T-helper 2 cell treated with Interferon-gamma antibody and Interleukin-4, amounts not matched to agents 5 μg/mL and 100 μg/mL, for 36 hours (primary cell): ENCODE measurements at places on chromosomes 7 and 10.
A peak's percentile ranks its signal among the peaks of the same experiment; 100 is the strongest.

GRCh38 chr7:70165477-70166170 is 567.3 kb downstream of the AUTS2 start:
- H3K36me3 ChIP-seq = no peaks in the 10 kb centered on the region
- no peak overlapping the region for H3K27ac ChIP-seq
- H3K27me3 ChIP-seq = no peaks in the 10 kb centered on the region
- H3K4me1 ChIP-seq = no peaks in the 10 kb centered on the region

DNA sequence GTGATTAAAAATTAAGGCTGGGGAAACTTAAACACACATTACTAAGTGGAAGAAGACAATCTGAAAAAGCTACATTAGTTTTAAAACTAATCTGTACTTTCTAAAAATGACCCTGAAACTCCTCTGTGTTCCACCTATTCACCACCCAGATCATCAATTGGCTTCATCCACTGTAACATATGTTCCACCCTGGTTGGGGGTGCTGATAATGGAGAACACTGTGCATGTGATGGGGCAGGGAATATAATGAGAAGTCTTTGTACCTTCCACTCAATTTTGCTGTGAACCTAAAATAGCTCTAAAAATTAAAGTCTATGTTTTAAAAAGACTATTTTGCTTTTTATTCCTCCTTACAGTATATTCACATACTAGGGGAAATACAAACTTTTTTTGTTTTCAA is 132.7 kb downstream of the CNOT4 start:
- no peak overlapping the region for H3K4me3 ChIP-seq
- no peaks in the 10 kb centered on the region for H3K4me1 ChIP-seq
- H3K27ac ChIP-seq = no peak overlapping the region

DNA sequence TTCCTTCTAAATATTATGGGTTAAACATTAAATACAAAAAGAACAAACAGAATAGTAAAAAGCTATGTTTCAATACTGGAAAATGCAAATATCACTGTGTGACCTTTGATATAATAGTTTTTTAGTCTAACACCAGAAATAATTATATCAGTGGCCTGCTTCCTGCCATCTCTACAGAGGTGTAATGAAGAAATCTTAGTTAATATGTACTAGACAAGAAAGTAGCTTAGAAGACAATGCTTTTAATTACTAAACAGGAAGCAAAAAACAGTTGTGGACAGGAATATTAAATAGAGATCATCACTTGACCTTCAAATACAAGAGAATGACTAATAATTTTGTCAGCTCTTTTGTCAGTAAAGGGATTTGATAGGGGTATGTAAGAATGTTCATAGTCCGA is 47.4 kb upstream of the LRRN3 start:
- no peak overlapping the region for H3K27ac ChIP-seq
- no peaks in the 10 kb centered on the region for H3K36me3 ChIP-seq
- H3K4me1 ChIP-seq = peaks cover 15% of the 10 kb centered on the region

GRCh38 chr10:59633063-59633462 is 76.6 kb downstream of the SLC16A9 start:
- H3K36me3 ChIP-seq = no peaks in the 10 kb centered on the region
- H3K27me3 ChIP-seq = peaks cover 27% of the 10 kb centered on the region
- no peaks in the 10 kb centered on the region for H3K4me1 ChIP-seq
- DNase-seq = no peak
- H3K27ac ChIP-seq = no peak overlapping the region

GRCh38 chr7:22477876-22478450 is 22.0 kb downstream of the STEAP1B start:
- peaks cover 8% of the 10 kb centered on the region for H3K4me1 ChIP-seq
- H3K27me3 ChIP-seq = peaks cover 12% of the 10 kb centered on the region
- no peak overlapping the region for H3K4me3 ChIP-seq
- no peak overlapping the region for H3K27ac ChIP-seq
- no peaks in the 10 kb centered on the region for H3K36me3 ChIP-seq

GRCh38 chr10:52621635-52622079 is 150.9 kb downstream of the MBL2 start:
- H3K36me3 ChIP-seq = no peaks in the 10 kb centered on the region
- DNase-seq = no peak
- H3K27me3 ChIP-seq = no peaks in the 10 kb centered on the region
- no peak overlapping the region for H3K27ac ChIP-seq

GRCh38 chr10:118499186-118499585 is 96.3 kb downstream of the PRLHR start:
- no peak overlapping the region for H3K27ac ChIP-seq
- H3K4me3 ChIP-seq = no peak overlapping the region
- no peaks in the 10 kb centered on the region for H3K36me3 ChIP-seq
- peaks cover 2% of the 10 kb centered on the region for H3K4me1 ChIP-seq
- DNase-seq = no peak

DNA sequence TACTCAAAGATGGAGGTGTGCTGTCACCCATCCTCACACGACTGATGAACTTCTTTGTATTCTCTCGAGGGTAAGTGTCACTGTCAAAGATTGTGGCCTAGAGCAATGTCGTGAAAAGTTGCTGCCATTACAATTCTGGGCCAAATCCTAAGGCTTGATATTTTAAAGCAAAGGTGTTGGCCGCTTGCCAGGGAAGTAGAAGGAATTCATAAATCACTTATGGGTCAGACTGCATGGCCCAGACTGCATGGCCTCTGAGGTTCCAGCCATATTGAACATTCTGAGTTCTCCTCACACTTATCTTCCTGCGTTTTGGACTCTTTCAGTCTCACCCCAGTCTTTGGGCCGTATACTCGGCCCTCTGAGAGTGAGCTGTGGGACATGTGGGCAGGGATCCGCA is 8.6 kb downstream of the MEST start:
- no peak overlapping the region for H3K27ac ChIP-seq
- H3K4me1 ChIP-seq = no peaks in the 10 kb centered on the region
- no peaks in the 10 kb centered on the region for H3K36me3 ChIP-seq
- H3K4me3 ChIP-seq = no peak overlapping the region
- H3K27me3 ChIP-seq = no peaks in the 10 kb centered on the region

GRCh38 chr7:143979359-143979758 is 20.8 kb upstream of the OR6B1 start:
- H3K36me3 ChIP-seq = no peaks in the 10 kb centered on the region
- H3K4me3 ChIP-seq = no peak overlapping the region
- H3K27me3 ChIP-seq = no peaks in the 10 kb centered on the region
- no peak for DNase-seq
- no peak overlapping the region for H3K27ac ChIP-seq

GRCh38 chr7:156063241-156063810 is 251.1 kb upstream of the SHH start:
- no peak overlapping the region for H3K27ac ChIP-seq
- no peaks in the 10 kb centered on the region for H3K4me1 ChIP-seq
- H3K36me3 ChIP-seq = no peaks in the 10 kb centered on the region
- H3K4me3 ChIP-seq = no peak overlapping the region
- DNase-seq = no peak

DNA sequence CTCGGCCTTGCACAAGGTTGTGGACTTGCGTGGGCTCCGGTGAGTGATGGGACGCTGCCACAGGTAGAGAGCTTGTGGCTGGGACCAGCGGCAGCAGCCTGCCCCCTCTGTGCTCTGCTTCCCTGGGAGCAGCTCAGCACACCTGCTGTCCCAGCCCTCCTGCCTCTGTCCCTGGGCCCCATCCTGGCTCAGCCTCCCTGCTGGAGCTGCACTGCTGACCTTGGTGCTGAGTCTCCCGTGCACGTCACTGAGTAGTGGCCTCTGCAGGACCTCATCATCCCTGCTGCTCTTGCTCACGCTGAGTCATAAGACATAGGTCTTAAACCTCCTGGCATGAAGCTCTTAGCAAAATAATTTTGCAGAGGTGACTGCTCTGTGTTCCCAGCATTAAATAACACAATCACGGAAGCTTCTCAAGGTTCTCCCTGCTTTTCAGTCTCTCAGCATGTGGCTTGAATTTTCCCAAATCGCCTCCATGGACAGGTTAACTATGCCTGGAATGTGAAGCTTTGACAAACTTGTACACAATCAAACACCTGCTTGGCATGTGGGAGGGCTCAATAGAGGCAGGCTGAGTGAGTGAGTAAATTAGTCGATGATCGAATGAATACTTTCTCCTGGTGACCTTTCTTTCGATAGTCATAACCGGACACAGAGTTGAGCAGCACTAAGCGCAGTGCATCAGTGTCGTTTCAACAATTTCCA is 63.8 kb upstream of the NPS start:
- no peaks in the 10 kb centered on the region for H3K4me1 ChIP-seq
- H3K27ac ChIP-seq = no peak overlapping the region
- no peaks in the 10 kb centered on the region for H3K27me3 ChIP-seq
- DNase-seq = no peak
- H3K4me3 ChIP-seq = no peak overlapping the region
- no peaks in the 10 kb centered on the region for H3K36me3 ChIP-seq

GRCh38 chr10:91694170-91694794 is 61.4 kb upstream of the PPP1R3C start:
- DNase-seq = no peak
- no peaks in the 10 kb centered on the region for H3K36me3 ChIP-seq
- H3K27ac ChIP-seq = no peak overlapping the region
- no peak overlapping the region for H3K4me3 ChIP-seq

DNA sequence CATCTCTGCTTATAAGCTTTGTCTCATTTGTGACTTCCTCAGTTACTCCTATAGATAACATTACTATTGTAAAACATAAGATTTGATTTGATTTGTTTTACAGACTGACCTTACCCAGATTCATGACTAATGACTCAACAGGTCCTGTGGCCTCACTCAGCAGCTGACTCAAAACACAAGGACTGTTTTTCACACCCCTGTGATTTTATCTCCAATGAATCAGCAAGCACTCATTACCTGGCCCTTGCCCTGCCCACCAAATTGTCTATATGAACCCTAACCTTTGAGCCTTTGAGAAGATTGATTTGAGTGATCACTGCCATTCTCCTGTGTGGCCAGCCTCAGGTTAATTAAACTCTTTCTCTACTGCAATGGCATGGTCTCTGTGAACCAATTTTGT is 1064.6 kb upstream of the LRRTM3 start:
- no peaks in the 10 kb centered on the region for H3K36me3 ChIP-seq
- no peaks in the 10 kb centered on the region for H3K4me1 ChIP-seq
- H3K4me3 ChIP-seq = no peak overlapping the region
- no peak for DNase-seq

DNA sequence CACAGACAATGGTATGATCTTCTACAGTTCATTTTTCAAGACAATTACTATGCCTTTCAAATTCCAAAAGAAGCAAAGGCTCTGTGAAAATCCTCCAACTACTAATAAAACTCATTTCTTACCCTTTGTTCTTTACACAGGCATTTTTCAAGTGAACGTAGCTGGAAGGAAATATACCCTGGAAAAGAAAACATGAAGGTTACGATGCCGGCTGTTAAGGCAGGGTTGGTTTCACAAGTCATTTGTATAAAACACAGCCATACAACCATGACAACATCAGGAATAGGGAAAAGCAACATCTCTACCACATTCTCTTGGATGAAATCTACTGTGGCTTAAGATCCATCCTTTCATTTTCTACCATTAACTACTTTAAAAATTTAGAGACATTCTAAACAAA is 207.9 kb downstream of the DOCK4 start:
- H3K27ac ChIP-seq = no peak overlapping the region
- H3K4me1 ChIP-seq = no peaks in the 10 kb centered on the region
- H3K4me3 ChIP-seq = no peak overlapping the region
- H3K36me3 ChIP-seq = no peaks in the 10 kb centered on the region
- no peak for DNase-seq

DNA sequence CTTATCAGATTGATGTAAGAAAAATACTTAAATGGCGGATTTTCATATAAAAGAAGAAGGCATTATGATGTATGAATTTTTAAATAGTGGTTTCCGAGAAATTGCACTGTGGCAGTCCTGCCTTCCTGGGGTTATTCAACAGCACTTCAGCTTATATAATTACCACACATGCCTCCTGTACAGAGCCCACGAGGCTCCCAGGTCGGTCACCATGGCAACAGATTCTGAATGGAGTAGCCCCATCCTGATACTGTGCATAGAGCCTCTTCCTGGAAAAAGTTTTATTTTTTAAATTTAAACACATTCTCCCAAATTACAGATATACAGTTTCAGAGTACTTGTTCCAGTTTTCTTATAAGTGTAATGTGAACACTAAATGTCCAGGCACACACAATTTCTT is 15.9 kb upstream of the ASB4 start:
- H3K4me3 ChIP-seq = no peak overlapping the region
- no peak for DNase-seq
- H3K27ac ChIP-seq = no peak overlapping the region
- H3K36me3 ChIP-seq = no peaks in the 10 kb centered on the region

- H3K36me3 ChIP-seq = peaks cover 38% of the 10 kb centered on the region
- no peak for DNase-seq
- H3K4me1 ChIP-seq = peaks cover 70% of the 10 kb centered on the region
- H3K27me3 ChIP-seq = no peaks in the 10 kb centered on the region
- H3K27ac ChIP-seq = no peak overlapping the region
Measured at GRCh38 chr10:32340596-32341180, 6.3 kb downstream of the EPC1 start.

DNA sequence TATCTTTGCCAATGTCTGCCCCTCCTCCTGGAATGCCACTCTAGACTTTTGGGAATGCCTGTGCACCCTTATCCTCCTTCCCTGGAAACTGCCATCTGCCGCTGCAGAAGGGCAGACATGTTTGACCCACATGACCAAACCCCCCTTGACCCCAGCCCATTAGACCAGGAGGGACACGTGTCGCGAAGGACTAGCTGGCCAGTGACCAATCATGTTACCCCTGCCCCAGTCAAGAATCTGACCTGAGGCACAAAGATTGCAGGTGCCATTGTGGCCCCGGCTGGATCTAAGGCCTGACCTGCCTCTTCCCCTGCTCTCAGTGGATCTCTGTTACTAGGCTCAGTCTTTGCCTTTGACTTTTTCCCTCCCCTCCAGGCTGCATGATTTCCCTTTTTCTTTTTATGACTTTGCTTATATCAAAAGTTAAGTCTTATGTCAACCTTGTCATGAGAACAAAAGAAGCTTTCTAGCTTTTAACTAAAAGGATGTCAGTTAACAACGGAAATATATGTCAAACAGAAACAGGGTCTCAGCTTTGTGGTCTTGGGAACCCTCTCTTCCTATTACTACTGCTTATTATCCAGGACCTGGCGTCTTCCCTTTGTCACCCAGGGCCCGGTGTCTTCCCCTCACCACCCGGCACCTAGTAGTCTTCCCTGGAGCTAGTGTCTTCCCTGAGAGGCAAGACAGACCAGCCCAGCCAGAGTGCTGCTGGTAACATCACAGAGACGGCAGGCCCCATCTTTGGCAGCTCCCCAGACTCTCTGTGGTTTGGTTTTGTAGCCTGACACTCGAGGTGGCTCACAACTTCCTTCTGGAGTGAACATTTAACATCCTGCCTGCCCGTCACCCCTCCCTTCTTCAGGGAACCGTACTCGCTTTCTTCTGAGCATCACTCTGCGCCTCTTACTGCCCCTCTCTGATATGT is 24.4 kb upstream of the PPIF start:
- H3K4me3 ChIP-seq = peak overlapping the region; percentile 75
- peak overlapping the region; percentile 98 for H3K27ac ChIP-seq
- H3K27me3 ChIP-seq = no peaks in the 10 kb centered on the region
- peaks cover 16% of the 10 kb centered on the region for H3K36me3 ChIP-seq

GRCh38 chr10:88386204-88386788 is 196.8 kb downstream of the RNLS start:
- H3K4me3 ChIP-seq = no peak overlapping the region
- no peak for DNase-seq
- no peaks in the 10 kb centered on the region for H3K27me3 ChIP-seq
